ENCODE measurements at places on chromosomes 6 and 20.

GRCh38 chr20:62587757-62588402 lies 54.4 kb upstream of the SLCO4A1 start:
- no peak for ATAC-seq

GRCh38 chr20:7765221-7765620 lies 175.0 kb downstream of the HAO1 start:
- no peak for ATAC-seq

GRCh38 chr20:64119301-64119680 lies 11.9 kb upstream of the NPBWR2 start:
- ATAC-seq = no peak

DNA sequence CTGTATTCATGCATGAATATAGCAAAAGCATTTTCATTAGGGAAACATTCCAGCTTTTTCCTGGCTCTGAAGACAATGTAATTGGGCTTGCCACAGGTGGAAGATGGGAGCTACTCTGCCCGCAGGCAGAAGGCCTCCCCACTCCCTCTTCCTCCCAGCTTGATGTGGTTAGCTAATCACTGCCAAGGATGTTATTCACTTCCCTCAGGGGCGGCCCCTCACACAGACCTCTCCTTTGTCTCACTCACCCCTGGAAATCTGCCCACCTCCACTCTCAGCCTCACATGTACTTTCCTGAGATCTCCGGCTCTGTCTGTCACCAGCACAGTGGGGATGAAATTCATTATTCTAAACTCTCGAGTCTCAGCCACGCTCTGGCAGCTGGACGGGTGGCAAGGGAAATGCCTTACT lies 100.7 kb downstream of the ANKRD60 start:
- ATAC-seq = peak; percentile 83

GRCh38 chr6:106098383-106099234 lies 12.5 kb downstream of the PRDM1 start:
- peak; percentile 78 for ATAC-seq

DNA sequence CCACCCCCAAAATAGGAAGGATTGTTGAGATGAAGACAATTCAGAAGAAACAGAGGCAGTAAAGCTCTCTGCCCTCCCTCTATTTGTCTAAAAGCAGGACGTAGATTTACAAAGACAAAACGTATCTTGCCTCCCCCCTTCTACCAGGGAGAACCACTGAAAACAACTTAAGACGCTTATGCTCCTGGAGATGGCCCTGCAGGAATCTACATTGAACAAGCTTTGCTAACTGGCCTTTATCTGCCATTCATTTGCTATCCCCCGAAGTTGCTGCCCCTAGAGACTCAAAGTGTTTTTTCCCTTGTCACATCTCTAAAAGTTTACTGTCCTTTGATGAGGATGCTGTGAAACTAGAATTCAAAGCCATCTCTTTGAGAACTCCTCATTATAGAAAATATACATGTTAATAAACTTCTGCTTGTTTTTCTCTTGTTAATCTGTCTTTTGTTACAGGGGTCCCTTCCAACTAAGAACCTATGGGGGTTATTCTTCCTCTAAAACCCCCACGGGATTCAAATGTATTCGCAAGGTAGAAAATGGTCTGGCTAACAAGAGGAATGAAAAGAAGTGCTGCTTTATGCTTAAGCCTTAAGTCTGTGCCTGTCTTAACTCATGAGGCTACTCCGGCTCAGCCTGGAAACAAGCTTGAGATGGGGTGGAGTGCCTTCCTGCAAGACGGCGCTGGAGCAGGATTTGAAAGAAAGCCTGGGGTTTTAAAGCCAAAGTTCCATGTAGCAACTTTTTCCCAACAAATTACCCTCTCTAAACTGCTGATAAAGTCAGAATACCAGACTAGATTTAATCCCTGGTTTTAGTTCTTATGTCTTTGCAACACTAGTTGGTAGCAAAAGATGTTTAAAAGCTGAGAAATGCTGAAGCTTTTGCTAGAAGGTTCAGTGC lies 88.0 kb downstream of the CLIC5 start:
- no peak for ATAC-seq

- ATAC-seq = peak; percentile 64
Observed at GRCh38 chr20:17832236-17832915, 132.6 kb downstream of the BANF2 start.

- ATAC-seq = peak; percentile 90
Observed at GRCh38 chr6:165184192-165184979, 125.0 kb downstream of the C6orf118 start.

DNA sequence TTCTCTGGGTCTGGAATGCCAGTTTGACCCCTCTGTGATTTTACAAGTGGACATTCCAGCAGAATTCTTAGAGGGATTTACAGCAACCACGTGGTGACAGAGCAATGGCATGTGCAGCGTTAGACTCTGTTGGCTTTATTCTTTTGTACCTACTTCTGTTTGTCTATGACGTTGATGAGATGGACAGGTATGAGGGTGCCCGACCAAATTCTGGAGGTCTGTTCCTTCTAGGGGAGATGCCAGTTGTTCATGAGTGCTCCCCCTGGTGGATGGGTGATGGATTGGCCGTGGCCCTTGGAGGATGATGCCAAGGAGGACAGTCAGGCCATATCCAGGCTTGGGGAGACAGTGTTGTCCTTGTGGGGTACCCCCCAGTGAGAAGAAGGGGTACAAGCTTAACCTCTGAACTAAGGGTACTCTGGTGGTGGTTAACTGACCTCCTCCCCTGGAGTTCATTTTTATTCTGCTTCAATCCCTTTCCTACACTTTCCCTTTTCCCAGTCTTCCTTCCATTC lies 198.6 kb downstream of the DTNBP1 start:
- no peak for ATAC-seq

GRCh38 chr6:129235167-129236000 lies 352.4 kb downstream of the LAMA2 start:
- peak; percentile 76 for ATAC-seq

DNA sequence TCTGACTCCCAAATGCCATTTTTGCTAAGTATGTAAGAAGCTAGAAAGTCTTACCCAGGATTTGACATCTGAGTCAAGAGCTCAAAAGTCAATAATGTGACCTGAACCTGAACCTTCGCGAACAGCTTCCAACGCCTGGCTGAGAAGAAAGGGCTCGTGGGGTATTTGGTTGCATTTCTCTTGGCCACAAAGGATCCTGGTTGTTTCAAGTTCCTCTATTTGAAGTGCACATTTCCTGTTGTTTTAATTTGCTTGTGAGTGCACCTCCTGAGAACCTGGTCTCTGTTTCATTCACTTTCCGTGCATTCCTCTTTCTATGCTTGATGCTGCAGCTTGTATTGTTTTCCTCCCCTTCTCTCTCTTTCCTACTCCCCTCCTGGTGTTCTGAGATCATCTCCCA lies 212.5 kb downstream of the FOXA2 start:
- no peak for ATAC-seq

DNA sequence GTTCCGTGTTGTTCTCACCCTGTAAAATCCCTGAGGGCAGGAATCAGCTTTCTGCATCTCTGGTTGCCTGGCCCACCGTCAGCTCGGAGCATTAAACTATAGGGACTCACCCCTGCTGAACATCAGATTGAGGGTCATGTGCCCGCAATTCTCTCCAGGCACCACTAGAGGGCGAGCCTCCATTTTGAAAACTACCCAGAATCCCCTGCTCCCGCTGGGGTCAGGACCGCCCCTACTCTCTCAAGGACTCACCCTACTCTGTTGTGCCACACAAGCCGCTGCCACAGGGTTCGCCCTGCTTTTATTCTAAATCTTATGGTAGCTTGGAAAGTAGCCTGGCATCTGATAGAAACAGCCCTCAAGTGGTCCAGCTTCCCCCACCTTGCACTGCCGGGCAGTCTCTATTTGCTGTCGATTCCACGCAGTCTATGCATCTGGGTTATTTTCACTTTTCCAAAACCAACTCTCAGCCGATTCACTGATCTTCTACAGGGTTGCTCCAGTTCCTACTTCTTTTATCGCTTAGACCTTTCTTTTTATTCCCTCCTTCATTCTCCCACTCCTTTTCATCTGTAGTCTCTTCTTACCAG lies 244.1 kb upstream of the QKI start:
- no peak for ATAC-seq

DNA sequence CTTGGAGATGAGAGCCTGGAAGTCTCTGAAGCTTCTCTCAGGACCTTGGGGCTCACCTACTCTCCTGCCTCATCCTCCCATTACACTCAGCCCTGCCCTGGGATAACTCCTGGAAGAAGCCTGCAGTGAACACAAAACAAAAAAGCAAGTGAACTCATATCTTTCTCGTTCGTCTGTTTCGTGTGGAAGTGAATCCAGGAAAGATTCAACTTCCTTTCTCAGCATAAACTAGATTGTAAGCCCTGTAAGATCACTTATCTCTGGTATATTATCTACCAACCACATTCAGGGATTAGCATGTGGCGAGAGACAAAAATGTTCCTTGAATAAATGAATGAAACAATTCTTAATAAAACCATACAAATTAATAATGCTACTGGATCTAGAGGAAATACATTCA lies 36.5 kb upstream of the FAM83C start:
- ATAC-seq = no peak

DNA sequence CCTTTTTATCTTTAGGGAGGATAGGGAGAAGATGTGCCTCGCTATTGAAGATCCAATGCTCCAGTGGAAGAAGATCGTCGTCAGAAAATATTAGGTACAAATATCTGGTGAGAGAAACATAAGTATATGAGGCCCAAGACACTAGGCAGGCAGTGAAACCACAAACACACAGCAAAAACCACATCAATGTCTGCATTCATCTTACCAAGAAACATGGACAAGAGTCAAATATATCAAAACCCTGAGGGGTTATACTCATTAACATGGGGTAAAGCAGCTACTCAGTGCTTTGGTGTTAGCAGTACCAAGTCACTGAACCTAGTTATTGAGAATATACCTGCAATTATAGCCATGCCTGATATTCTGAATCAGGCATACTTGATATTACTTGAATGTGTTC lies 101.4 kb upstream of the FAM184A start:
- ATAC-seq = no peak

GRCh38 chr20:63246490-63247288 lies 7.6 kb downstream of the NKAIN4 start:
- peak; percentile 68 for ATAC-seq

DNA sequence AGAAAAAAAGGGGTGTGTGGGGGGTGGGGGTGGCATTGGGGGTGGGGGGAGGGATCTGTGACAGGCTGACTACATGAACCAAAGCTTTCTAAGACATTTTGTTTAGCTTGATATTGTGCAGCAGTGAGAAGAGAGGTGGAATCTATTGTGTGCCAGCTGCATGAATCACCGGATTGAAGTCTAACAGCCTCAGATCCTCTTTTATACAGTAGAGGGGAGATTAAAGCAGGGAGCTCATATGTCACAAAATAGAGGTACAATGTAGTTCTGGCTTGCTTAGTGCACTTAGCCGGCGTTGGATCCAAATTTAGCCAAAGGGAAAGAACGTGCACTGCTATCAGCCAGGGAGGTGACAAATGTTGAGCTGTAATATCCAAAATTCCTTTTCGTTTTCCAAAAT lies 404.2 kb upstream of the CITED2 start:
- ATAC-seq = no peak

DNA sequence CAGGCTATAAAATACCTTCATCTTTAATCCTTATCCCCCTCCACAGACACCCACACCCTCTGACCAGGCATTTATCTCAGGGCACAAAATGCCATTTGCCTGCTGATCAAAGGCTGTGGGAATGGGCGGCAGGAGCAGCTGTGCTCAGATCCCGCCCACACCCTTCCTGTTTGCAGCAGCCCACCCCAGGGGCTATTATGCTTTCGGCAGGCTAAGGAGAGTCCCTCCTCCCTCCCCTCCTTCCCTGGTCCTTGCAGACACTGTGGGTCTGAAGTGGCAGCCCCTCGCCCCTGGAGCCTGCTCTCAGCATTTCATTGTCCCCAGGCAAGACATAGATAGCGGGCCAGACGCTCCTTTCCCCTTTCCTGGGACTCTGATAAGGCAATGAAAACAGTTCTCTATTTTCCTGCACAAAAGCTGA lies 220.8 kb upstream of the HEY2 start:
- peak; percentile 35 for ATAC-seq

DNA sequence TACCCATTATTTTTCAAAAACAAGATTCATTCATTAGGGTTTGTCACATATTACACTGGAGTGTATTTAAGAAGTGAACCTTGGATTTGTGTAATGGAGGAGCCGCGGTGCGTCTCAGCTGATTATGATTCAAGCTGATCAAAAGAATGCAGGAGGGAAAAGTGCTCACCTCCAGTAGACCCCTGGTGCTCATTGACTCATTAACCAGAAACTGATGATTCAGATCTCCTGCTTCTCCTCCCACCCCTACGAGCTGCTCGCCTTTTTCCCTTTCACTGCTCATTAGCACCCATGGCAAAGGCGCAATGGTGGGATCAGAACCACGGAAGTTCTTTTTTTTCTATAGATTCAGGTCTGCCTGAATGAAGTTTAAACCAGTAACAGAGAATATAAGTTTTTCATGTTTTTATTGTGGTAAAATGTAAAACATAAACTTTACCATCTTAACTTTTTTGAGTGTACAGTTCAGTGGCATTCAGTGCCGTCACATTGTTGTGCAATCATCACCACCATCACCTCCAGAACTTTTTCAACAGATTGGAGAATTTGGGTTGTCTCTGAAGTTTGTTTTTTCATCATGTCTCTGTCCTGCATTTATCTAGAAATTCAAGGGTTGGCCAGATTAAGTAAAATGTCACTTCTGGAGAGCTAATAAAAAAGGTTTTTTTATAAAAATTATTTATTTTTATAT lies 101.6 kb downstream of the LINC00237 start:
- ATAC-seq = no peak

DNA sequence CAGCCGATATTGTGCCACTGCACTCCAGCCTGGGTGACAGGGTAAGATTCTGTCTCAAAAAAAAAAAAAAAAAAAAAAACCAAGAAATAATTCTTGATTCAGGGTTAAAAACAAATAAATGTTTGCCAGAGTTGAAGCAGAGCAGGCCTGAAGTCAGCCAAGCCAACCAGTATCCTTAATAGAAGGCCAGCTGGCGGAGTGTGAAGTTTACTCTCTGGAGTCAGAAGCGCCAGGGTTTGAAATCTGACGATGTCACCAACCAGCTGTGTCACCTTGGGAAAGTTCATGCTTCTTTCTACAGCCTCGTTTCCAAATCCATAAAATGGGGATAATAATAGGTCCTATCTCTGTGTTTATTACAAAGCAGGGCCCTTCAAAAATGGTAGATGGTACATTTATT lies 73.0 kb upstream of the ENPP5 start:
- ATAC-seq = no peak

DNA sequence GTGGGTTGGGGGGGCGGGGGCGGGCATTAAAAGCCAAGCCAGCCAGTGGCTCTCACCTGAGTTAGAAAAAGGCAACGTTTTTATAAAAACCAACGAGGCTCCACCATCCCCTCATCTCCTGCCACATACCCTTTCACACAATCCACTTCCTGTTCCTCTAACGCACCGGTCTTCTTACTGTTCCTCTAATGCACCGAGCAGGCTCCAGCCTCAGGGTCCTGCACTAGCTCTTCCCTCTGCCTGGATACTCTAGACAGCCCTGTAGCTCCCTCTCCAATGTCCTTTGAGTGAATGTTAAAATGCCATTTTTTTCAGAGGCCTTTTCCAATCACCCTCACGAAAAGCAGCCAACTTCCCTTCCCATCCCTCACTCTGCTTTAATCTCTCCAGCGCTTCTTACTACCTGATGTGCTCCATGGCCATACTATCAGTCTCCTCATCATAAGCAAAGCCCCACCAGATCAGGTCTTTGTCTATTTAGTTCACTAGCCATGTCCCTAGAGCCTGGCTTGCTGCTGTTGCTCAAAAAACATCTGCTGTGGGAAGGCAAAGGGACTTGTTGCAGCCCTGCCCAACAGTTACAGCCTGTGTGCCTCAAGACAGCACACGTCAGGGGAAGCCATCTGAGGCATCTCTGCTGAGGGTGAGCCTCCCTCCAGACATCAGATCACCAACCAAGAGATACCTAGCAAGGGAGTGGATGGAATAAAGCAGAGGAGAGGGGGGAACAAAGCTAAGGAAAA lies 3.9 kb downstream of the FKBP1A start:
- no peak for ATAC-seq

Measured in motor neuron (in vitro differentiated cells).